ENCODE measurements at places on chromosomes 3 and 15. TPM values are rescaled to one million over a fixed set of nuclear protein-coding genes. Genes with fewer than 3 reads are reported as not detected.

Gene MORC1
- polyA plus RNA-seq: 0.12 TPM

Gene DOCK3
- not detected for polyA plus RNA-seq

Gene CD96
- polyA plus RNA-seq: 74.1 TPM

Gene TRIM59
- polyA plus RNA-seq: 2.9 TPM

Gene DPPA4
- polyA plus RNA-seq: 5.1 TPM

Gene SCAANT1
- not detected for polyA plus RNA-seq

Gene ANKUB1
- polyA plus RNA-seq: not detected

Gene NXPE3
- polyA plus RNA-seq: 23.9 TPM

Gene LRRFIP2
- 15.1 TPM for polyA plus RNA-seq

Gene CNOT10
- polyA plus RNA-seq: 40.6 TPM

DNA sequence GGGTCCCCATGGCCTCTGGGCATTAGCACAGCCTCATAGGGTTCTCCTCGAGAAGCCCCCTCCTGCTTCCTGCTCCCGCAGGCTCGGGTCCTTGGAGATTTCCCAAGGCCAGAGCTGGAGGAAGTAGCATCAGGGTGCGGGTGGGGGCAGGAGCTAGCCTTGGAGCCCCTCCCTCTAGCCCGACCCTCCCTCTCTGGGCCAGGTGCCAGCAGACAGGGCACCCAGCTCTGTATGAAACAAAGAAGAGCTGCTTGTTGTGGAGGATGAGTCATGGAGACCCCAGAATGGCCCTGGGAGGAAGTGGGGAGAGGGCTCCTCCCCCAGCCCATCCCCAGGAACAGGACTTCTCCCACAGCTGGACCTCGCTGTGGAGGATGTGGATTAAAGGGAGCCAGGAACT lies 29.2 kb downstream of the EPHB3 start:
- DNase-seq: no peak
- peaks cover 2% of the 10 kb centered on the region for H3K27me3 ChIP-seq
- H3K4me3 ChIP-seq: no peak overlapping the region
- no peak overlapping the region for H3K27ac ChIP-seq
- H3K36me3 ChIP-seq: no peaks in the 10 kb centered on the region
- H3K4me1 ChIP-seq: no peaks in the 10 kb centered on the region

DNA sequence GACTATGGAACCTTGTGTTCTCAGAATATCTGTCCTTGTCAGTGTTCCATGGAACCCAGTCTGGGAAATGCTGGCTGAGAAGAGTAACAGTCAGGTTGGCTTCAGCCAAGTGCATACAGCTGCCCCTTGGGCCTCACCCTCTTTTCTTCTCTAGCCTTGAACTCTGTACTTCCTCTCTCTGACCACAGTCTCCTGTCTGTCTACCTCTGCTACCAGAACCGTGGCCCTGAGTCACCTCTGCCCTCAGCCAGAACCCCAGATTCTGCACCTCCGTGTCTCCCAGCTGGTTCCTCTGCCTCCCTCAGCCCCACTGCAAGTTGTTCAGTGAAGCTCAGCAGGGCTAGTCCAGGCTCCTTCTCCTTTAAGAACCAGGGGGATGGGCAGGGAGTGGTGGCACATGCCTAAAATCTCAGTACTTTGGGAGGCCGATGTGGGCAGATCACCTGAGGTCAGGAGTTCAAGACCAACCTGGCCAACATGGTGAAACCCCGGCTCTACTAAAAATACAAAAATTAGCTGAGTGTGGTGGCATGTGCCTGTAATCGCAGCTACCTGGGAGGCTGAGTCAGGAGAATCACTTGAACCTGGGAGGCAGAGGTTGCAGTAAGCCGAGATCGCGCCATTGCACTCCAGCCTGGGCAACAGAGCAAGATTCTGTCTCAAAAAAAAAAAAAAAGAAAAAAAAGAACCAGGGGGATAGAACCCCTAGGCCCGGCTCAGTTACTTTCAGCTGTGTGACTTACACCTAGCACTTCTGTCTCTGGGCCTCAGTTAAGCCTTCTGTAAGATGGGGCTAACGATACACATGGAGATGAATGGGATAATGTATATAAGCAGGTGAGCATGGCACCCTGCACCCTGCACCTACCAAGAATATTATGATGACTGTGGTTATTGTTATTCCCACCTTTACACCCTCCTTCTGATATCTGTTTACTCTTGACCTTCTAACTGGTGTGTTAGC lies 24.3 kb upstream of the TATDN2 start:
- peaks cover 9% of the 10 kb centered on the region for H3K36me3 ChIP-seq
- H3K27ac ChIP-seq: peak overlapping the region; percentile 80
- peaks cover 69% of the 10 kb centered on the region for H3K4me1 ChIP-seq
- no peaks in the 10 kb centered on the region for H3K27me3 ChIP-seq
- peak overlapping the region; percentile 57 for H3K4me3 ChIP-seq
- DNase-seq: peak; percentile 30

- no peaks in the 10 kb centered on the region for H3K27me3 ChIP-seq
- no peaks in the 10 kb centered on the region for H3K36me3 ChIP-seq
- H3K27ac ChIP-seq: no peak overlapping the region
Measured at GRCh38 chr15:29472901-29473445, 203.4 kb upstream of the NSMCE3 start.

DNA sequence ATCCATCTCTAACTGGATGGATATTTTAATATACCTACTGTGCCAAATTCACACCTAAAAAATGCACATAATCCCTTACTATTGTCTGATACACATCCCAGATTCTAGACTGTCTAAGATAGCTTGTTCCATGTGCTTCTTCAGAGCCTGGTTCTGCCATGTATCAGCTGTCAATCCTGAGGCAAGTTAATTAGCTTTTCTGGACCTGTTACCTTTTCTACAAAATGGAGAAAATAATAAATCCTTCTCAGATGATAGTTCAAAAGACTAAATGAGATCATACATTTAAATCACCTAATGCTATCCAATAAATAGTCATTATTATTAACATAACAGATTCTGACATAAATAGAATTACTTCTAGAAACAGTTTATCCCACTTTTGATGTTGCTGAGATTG lies 66.1 kb downstream of the KBTBD12 start:
- no peak for DNase-seq
- no peaks in the 10 kb centered on the region for H3K4me1 ChIP-seq
- H3K4me3 ChIP-seq: no peak overlapping the region
- H3K36me3 ChIP-seq: peaks cover 4% of the 10 kb centered on the region
- H3K27ac ChIP-seq: no peak overlapping the region

DNA sequence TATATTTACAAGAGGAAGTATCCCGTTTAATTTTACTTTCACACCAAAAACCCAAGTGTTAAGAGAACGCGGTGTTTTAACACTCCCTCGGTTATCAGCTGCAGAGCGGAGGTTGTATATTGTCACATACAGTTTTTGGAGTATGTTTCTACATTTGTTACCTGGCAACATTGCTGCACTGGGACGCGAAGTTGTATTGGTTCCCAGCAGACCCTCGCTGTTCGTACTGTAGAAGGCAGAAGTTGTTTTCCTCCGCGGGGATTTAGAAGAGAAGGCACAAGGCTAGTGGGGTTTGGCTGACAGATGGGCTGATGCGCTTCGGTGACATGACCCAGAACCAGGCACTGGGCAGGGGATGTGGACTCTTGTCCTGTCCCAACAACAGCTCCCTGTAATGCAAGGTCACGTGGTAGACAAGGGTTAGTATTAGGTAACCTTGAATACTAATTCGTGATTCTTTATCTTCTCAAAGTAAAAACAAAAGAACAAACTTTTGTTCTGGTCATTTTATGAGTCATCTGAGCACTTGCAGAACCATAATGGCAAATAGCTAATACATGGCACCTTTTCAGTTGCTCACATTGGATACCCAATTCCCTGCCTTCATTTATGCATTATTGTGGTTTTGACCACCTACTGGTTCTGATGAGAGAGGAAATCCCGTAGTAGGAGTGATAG lies 230.4 kb upstream of the BHLHE40 start:
- H3K4me3 ChIP-seq: no peak overlapping the region
- DNase-seq: no peak
- H3K36me3 ChIP-seq: peaks cover 27% of the 10 kb centered on the region
- H3K4me1 ChIP-seq: peaks cover 22% of the 10 kb centered on the region
- no peaks in the 10 kb centered on the region for H3K27me3 ChIP-seq

DNA sequence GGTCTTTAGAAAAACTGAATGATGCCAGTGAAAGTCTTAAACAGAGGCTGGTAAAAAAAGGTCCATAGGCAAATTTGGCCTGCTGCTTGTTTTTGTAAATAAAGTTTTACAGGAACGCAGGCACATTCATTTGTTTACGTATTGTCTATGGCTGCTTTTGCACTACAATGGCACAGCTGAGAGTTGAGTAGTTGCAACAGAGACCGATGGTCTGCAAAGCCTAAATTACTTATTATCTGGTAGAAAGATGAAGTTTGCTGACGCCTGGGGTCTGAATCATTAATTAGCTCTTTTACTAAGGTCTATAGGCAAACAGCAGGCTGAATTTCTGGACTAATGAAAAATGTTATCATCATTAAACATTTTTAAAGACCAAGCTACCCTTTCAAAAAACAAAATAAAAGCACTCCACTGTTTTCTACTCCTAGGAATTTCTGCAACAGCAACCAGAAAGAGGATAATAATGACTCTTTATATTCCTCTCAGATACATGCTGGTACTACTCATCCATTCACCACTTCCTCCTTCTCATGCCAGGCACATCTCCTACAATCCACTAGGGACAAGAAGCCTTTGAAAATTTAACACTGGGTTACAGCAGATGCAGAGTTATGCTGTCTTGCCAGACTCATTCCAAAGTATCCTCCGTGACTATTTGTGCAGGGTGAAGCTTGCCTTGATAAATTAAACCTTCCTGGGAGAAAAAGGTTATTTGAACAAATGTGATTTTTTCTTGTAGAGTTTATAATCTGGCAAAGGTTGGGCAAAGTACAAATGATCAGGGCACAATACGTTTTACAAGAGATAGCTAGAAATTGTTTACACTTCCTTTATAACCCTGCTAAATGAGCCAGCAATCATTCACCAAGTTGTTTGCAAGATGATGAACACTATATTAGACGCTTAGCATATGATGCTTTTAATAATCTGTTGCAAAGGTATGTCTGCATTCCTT lies 6.0 kb downstream of the GATM start:
- no peak overlapping the region for H3K4me3 ChIP-seq
- peaks cover 14% of the 10 kb centered on the region for H3K36me3 ChIP-seq
- peaks cover 12% of the 10 kb centered on the region for H3K4me1 ChIP-seq
- DNase-seq: no peak
- no peak overlapping the region for H3K27ac ChIP-seq
- no peaks in the 10 kb centered on the region for H3K27me3 ChIP-seq

GRCh38 chr3:48798998-48799397 lies 48.7 kb downstream of the PRKAR2A start:
- H3K4me3 ChIP-seq: no peak overlapping the region
- no peak for DNase-seq
- no peaks in the 10 kb centered on the region for H3K27me3 ChIP-seq
- H3K4me1 ChIP-seq: peaks cover 6% of the 10 kb centered on the region
- no peak overlapping the region for H3K27ac ChIP-seq

- H3K4me3 ChIP-seq: peak overlapping the region; percentile 4
- H3K27me3 ChIP-seq: no peaks in the 10 kb centered on the region
- H3K4me1 ChIP-seq: peaks cover 78% of the 10 kb centered on the region
- no peak for DNase-seq
- peak overlapping the region; percentile 67 for H3K27ac ChIP-seq
Measured at GRCh38 chr15:55279746-55280351, 9.8 kb downstream of the RAB27A start.

- H3K4me1 ChIP-seq: no peaks in the 10 kb centered on the region
- H3K27me3 ChIP-seq: no peaks in the 10 kb centered on the region
- no peak overlapping the region for H3K27ac ChIP-seq
- H3K4me3 ChIP-seq: no peak overlapping the region
- H3K36me3 ChIP-seq: no peaks in the 10 kb centered on the region
Measured at GRCh38 chr3:46520531-46520930, 22.8 kb downstream of the RTP3 start.

GRCh38 chr15:41367418-41367817 lies 34.7 kb downstream of the NUSAP1 start:
- H3K4me3 ChIP-seq: no peak overlapping the region
- no peaks in the 10 kb centered on the region for H3K36me3 ChIP-seq
- DNase-seq: no peak
- H3K27me3 ChIP-seq: no peaks in the 10 kb centered on the region
- H3K27ac ChIP-seq: no peak overlapping the region

GRCh38 chr3:195203606-195204005 lies 67.4 kb downstream of the XXYLT1 start:
- DNase-seq: no peak
- H3K4me3 ChIP-seq: no peak overlapping the region
- no peaks in the 10 kb centered on the region for H3K27me3 ChIP-seq
- no peaks in the 10 kb centered on the region for H3K36me3 ChIP-seq

- H3K4me3 ChIP-seq: no peak overlapping the region
- peaks cover 7% of the 10 kb centered on the region for H3K27me3 ChIP-seq
- H3K27ac ChIP-seq: no peak overlapping the region
- no peaks in the 10 kb centered on the region for H3K4me1 ChIP-seq
Measured at GRCh38 chr3:38573556-38573955, 75.9 kb downstream of the SCN5A start.

DNA sequence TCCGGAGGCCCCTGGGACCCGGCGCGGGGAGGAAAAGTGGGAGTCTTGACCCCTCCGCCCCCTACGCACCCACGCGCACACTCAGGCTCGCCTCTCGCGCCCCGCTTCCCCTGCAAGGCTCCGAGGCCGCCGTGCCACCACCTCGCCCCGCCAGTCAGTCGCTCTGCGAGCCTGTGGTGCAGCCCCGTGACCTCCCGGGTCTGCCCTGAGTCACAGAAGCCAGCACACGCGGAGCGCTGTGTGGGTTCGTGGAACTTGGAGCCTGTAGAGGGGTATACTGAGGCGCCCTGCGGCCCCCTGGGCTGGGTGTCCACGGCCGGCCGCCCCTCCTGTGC lies 380 bp upstream of the ALS2CL start:
- no peak overlapping the region for H3K4me3 ChIP-seq
- peaks cover 40% of the 10 kb centered on the region for H3K4me1 ChIP-seq
- no peak for DNase-seq
- H3K27ac ChIP-seq: no peak overlapping the region

DNA sequence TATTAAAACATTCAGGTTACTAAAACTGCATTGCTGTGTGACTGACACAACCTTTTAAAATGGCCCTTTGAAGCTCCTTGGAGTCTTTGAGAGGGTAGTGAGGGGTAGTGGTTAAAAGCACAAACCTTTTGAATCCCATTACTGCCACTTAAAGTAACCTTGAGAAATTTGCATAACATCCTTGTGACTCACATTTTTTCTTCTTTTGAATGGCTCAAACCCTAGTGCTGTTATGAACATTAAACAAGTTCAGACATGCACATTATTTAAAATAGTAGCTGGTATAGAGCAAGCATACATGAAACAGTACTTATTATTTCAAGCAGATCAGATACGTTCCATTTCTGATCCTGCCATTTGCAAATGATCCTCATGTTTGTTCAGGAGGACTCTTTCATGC lies 3.7 kb upstream of the CLDN1 start:
- no peak for DNase-seq
- H3K27me3 ChIP-seq: peaks cover 52% of the 10 kb centered on the region
- H3K27ac ChIP-seq: no peak overlapping the region
- no peaks in the 10 kb centered on the region for H3K36me3 ChIP-seq
- H3K4me1 ChIP-seq: peaks cover 10% of the 10 kb centered on the region
- H3K4me3 ChIP-seq: no peak overlapping the region

DNA sequence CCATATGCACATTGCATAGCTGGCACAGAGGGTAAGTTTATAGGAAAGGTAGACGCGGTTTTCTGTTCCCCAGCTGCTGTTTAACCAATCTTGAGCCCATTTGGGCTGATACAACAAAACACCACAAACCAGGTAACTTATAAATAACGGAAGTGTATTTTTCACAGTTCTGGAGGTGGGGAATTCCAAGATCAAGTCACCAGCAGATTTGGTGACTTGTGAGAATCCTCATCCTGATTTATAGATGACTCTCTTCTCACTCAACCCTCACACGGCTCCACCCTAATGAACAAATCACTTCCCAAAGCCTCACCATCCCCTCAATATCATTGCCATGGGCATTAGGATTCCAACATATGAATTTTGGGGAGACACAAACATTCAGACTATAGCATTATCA lies 694.4 kb upstream of the NR2F2 start:
- H3K4me3 ChIP-seq: no peak overlapping the region
- no peak for DNase-seq
- H3K4me1 ChIP-seq: no peaks in the 10 kb centered on the region
